ENCODE measurements at places on chromosomes 11 and 22.
A peak's percentile ranks its signal among the peaks of the same experiment; 100 is the strongest.

- no peak for DNase-seq
These were observed 330.0 kb downstream of the DDX10 start for GRCh38 chr11:108994887-108995286.

DNA sequence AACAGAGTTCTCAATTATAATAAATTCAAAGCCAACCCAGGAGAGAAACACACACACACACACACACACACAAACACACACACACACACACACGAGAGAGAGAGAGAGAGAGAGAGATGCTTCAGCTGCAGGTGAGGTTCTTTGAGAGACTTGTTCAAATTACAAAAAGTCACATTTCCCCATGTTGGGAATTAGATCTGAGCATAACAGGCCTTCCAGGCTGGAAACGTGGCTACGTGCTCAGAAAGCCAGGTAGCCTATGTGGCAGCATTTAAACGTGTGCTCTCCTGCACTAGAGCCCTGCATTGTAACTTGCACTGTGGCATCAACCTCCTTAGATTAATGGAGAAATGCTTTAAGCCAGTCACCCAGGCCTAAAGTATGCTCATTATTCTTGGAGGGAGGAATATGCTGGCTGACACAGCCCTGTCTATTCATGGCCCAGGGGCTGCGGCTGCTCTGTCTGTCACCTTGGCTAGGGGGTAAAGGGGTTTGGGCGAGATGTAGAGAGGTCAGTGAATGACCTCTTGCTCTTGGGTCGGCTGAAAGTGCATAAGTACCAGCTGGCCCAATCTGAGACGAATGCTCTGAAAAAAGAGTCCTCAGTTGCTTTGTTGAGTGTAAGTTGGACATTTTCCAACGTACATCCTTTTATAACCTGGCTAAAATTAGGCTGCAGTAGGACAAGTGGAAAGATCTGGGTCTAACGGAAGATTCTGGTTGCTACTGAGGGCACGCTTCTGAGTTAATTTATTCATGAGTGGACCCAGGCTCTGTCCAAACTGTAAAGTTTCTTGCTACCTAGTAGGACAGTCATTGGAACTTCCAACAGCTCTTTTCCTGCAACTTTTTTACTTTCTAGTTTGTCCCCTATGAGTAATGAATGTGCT is 171.1 kb upstream of the SEZ6L start:
- peak; percentile 1 for DNase-seq

DNA sequence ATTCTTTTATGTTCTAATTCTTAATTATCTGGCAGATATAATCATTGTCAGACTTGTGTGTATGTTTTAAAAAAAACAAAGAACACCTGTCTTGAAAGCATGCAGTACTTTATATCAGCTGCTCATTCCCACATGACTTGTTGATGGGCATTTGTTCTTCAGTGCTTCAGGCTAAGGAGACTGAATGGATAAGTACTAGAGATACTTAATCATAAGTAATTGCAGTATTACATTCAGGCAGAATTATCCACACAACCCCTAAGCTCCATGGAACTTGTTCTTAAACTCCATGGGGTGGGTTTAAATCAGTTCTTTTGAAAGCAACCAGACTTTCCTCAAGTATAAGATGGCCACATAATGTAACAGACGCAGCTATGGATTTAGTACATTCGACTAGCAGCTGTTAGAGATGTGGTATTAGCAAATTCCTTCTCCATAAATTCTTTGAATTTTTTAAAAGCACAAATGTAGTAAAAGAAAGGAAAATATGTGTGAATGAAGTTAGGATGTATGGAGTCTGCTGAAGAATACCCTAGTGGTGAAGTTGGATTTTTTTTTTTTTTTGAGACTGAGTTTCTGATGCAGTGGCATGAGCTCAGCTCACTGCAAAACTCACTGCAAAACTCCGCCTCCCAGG is 3.0 kb downstream of the JAM3 start:
- no peak for DNase-seq

DNA sequence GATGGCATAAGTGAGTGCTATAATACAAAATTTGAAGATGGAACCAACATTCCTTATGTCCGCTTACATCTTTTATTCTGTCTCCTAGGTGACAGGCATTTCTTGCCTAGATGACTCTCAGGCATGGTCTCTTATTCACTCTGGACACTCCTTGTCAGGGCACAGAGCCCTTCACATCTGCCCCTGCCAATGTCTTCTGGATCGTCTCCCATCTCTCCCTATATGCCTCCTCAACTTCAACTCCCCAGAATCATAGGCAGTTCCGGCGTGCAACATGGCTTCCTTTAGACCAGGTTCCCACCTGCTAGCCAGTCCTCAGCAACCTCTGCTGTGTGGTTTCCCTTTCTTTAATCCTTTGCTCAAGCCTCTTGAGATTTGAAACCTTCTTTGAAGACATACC is 300.9 kb downstream of the TENM4 start:
- DNase-seq = no peak

DNA sequence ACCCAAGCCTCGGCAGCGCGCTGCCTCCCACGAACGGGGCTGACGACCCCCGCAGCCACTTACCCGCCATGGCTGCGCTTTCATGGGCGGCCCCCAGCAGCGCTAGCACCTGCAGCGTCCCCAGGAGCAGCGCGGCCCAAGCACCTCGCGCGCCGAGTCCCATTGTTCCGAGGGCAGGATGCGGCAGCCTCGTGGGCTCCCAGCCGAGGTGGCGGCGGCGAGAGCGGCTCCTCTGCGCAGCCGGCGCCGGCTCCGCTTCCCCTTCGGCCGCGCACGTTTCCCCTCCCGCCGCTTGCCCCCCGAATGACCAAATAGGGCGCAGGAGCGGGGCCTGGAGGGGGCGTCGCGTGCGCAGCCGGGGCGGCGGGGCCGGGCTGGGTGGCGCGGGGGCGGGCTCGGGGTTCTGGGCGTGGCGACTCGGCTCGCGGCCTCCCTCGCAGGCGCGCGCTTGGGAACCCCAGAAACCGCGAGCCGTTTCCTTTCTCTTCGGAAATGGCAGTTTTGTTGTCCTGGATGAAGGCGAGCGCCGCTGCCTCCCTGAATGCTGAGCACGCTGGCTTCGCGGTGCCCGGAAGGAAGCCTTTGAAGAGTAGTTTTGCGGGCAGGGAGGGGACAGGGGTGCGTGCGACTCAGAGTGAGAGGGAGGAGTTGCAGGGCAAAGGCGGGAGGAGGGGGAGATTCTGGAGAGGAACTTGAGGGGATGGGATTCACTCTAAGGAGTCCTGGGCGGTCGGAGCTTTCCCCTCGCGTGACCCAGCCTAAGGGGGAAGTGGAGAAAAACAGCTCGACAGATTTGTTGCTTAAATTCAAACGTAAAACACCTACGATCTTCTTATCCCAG is at the start of gene TMEM123:
Gene TMEM123, minus strand, starts transcription at position 305 of the 841 bp plus-strand sequence. Its CDS starts 142 bp downstream, at position 163.
- peak; percentile 67 for DNase-seq
